ENCODE measurements at places on chromosomes 12 and 14.

DNA sequence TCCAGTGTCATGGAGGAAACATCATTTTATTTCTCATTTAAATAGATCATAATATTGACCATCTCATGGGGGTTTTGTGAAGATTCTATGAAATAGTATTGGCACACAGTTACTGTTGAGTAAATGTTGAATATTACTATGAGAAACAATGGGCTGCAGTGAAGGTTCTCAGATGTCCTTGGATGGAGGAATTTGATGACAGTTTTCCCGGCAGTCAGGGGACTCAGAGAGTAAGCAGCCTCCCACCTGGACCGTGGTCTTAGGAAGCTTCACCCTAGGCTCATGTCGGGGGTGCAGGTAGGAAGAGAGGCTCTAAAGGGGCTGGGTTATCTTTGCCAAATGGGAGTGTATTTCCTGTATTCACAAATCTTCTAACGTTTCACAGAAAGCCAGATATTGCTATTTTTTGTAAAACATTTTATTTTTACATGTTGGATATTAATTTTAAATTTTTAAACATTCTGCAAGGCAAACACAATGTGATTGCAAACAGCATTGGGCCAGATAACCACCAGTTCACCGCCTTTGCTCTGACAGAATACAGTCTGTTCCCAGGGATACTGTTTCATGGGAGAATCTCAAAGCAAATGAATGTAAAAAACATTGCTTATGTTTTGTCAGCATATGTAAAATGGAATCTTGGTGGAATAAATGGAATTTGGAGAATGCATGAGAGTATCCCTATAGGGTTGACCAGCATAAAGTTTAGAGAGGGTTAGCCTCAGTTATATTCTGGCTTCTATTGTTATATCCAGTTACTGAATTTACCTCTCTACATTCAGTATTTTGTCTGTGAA is 380.8 kb upstream of the TMEM132C start:
- DNase-seq: no peak

- no peak for DNase-seq
These were observed 298.1 kb upstream of the TMPO start for GRCh38 chr12:98217257-98217656.

- no peak for DNase-seq
These were observed 103.0 kb downstream of the TTLL5 start for GRCh38 chr14:75764020-75764419.

DNA sequence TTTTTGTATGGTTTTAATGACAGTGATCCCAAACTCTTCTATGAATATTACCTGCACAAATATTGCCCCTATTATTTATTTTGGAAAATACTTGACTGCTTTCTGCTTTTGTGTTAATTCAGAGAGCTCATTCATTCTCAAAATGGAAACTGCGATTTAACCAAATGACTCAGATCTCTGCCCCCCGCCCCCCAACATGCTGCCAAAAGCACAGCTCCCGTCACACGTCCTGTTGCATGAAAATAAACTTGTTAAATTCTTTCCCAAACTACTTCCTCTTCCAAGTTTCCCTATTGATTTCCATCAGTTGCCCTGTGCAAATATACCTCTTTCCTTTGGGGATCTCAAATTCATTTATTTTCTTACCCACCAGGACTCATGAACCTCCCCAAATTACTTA is 18.0 kb upstream of the NRDE2 start:
- DNase-seq: no peak

DNA sequence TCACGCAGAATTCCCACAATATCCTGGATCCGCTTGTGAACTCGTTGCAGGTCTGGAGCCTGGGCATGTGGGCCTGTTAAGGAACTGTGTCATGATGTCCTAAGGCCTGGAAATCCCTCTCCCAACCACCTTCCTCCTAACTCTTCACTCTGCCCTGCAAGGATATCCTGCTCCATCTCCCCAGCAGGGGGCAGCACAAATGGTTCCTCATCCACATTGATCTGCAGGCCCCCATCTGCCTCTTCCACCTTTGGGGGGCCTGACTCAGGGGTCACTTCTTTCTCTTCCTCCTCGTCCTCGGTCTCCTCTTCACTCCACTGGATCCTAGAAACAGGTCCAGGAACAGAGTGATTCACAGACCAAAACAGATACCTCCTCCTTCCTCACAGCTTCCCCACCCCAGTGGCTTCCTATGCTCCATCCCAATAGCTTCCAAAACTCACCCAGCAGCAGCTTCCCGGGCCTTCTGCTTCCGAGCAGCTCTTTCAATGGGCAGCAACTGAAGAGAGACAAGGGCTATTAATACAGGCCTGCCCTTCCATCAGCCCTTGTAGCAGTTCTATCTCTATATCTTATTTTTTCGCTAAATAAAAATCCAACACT is 4.5 kb downstream of the NOP2 start:
- peak; percentile 71 for DNase-seq

DNA sequence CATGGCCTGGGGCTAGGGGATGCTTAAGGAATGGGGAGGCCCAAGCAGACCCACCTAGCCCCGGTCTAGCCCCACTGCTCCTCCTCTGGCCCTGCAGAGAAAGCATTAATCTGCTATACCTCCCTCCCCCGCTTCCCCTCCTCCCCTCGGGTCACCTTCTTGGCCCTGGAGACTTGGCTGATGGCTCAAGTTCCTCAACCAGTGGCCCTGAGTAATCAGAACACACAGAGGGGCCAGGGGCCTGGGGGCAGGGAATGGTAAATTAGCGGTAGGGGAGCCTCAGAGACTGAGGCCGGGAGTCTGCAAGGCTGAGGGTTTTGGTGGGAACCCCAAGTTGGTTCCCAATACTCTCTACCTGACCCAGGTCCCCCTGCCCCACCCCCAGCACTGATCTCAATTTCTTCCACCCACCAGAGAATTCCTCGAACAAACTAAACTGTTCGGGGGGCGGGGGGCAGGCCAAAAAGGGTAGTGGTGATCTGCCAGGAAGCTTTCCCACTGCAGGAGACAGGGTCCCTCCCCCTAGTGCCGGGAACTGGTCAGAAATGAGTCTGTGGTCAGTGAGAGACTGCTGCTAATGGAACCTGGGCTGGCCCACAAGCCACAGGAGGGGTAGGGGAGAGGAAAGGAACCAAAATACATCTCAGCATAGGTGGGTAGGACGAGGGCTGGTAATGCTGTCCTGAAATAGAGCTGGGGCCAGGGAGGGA is 12.8 kb upstream of the SMARCD1 start:
- DNase-seq: no peak

- peak; percentile 93 for DNase-seq
These were observed 93.5 kb upstream of the CEP83 start for GRCh38 chr12:94553130-94553519.

DNA sequence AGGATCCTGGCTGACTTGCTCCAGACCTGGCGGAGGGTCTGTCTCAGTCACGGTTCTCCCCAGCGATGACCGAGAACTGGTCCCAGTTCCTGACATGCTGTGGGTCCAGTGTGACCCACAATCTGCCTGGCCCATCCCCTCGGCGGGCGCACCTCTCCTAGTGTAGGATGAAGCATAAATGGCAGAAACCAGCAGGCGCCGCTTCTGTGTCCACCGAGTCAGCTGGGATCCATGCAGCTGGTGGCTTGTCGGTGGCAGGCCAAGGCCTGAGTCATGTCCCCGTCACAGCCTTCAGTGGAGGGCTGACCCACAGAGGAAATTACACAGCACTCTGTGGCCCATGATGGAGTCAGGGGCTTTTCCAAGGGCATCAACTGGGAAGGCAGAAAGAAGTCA is 38.5 kb downstream of the NFKBIA start:
- peak; percentile 87 for DNase-seq

DNA sequence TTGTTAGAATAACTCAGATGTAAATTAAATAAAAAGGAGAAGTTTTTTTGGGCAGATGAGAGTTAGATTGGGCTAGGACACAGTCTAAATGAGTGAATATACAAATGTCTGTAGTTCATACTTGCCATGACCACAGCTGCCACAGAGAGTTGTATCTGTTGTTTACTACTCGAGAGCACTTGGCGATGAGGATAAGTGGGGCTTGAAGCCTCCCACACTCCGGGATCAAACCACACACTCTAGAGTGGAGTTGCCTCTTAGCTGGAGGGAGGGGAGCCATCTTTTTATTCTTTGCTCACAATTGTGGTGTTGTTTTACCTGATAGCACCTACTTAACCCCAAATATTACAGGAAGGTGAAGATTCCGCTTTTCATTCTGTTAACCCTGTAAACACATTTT is 27.5 kb downstream of the BEST3 start:
- DNase-seq: no peak

DNA sequence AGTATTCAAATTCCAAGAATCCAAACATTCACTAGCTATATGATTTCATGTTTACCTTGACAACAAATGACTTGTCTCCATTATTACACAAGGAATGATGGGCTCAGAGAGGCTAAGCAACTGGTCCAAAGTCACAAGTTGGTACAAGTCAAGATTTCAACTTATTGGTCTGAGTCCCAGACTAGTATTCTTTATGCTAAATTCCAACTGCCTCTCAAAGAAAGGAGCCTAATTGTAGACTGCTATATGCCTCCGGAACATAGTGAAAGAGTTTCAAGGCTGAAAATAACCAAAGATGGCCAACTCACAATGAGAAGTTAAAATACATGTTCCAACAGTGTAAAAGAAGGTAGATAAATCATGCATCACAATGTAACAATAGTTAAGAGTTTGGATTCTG is 7.5 kb downstream of the BTG1 start:
- DNase-seq: no peak

DNA sequence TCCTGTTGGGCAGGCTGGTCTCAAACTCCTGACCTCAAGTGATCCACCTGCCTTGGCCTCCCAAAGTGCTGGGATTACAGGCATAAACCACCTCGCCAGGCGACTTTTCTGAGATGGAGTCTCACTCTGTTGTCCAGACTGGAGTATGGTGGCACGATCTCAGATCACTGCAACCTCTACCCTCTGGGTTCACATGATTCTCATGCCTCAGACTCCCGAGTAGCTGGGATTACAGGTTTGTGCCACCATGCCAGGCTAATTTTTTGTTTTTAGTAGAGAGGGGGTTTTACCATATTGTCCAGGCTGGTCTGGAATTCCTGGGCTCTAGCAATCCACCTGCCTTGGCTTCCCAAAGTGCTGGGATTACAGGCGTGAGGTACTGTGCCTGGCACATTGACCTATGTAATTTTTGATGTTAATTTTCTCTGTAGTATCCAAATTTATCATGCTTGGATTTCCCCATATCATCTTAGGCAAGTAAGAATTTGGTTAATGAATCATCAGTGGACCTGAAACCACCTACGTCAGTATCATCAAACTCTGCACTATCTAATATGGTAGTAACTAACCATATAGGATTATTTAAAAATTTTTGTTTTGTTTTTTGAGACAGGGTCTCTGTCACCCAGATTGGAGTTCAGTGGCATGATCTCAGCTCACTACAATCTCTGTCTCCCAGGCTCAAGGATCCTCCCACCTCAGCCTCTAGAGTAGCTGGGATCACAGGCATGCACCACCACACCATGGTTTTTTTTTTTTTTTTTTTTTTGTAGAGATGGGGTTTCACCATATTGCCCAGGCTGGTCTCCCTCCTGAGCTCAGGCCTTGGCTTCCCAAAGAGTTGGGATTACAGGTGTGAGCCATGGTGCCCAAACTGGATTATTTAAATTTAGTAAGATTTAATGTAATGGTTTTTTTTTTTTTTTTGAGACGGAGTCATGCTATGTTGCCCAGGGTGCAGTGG is 11.9 kb upstream of the ATP5F1B start:
- no peak for DNase-seq

DNA sequence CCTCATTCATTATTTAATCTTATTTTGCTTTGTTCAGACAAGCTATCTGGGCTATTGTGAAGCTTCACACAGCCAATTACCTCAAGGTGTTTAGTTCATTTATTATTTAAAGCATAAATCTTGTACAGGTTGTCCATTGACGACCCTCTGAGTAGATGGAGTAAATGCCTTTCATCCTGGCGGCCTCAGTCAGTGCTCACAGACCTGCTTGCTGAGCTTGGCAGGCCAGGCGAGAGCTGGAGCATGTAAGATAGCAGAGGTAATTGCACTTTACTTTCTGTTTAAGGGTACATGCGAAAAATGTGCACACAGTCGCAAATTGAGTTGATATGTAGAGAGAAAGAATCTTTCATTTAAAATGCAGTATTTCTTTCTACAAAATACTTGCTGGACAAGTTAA is 224.4 kb downstream of the NPAS3 start:
- no peak for DNase-seq

- no peak for DNase-seq
These were observed 224.3 kb downstream of the NEDD1 start for GRCh38 chr12:97131220-97131981.

DNA sequence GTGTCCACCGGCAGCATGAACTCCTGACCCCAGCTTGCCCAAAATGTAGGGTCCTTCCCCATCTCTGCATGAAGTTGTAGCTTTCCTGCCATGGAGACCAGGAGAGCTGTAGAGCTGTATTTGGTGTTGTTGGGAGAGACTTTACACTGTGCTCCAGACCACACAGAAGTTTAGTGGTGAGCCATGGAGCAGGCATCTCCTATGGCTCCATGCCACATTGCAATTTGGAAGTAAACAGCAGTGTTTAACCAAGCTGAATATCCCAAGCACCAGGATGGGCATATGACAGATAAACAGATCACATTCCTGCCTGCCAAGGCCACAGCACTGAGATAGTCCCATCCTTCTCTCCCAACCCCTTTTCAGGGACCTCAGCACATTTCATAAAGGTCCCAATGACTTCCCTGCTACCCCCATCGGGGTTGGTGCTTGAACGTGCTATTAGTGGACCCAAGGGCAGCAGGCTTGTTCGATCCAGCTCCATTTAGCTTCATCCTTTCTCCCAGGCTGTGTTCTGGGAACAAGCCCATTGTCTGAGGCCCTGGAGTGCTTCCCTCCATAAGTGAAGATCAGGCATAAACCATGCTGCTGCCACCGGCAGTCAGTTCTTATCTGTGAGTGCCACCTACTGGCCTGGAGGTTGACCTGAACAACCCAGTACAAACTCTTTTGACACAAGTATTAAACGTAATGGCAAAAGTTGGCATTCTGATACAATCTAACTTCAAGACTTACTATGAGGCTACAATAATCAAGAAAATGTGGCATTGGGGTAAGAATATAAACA is 172.3 kb upstream of the ATXN7L3B start:
- DNase-seq: peak; percentile 66

DNA sequence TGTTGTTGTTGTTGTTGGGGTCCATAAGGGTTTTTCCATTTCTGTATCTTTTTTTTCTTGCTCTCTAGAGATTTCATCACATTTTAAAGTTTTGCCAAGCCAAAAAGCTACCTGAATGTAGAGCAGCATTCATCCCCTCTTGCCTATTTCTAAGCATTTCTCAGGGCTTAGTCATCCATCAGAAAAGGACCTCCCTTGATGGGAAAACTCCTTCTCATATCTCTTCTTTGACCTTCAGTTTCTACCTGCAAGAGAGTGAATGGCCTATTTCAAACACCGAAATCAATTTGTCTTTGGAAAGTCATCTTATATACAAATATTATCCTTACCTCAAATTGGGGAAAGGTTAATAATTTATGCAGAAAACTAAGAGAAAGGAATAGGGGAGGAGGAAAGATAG is 4.5 kb downstream of the MYBPC1 start:
- no peak for DNase-seq
